ENCODE measurements at places on chromosomes 11 and 22.

GRCh38 chr22:19819911-19820879 is 34.5 kb downstream of the GNB1L start:
- no peak for DNase-seq

- no peak for DNase-seq
Observed at GRCh38 chr11:12122083-12122482, 11.7 kb downstream of the MICAL2 start.

DNA sequence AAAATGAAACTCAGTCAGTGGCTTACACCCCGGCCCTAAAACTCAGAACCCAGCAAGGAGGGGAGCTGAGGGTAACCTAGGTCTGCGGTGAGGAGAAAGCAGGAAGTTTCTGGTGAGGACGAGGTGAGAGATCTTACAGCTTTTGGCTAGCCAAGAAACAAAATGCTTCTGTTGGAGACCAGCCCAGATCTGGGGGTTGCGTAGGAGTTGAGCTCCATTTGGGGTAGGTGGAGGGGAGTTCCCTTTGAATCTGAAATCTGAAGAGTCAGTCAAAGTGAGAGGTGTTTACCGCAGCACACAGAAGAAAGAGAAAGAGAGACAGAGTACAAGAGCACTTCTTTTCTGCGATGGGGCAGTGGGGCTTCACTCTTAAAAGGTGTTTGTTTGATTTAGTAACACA is 29.6 kb downstream of the EHF start:
- DNase-seq = peak; percentile 36

GRCh38 chr11:3014057-3014938 is 22.2 kb upstream of the NAP1L4 start:
- no peak for DNase-seq

DNA sequence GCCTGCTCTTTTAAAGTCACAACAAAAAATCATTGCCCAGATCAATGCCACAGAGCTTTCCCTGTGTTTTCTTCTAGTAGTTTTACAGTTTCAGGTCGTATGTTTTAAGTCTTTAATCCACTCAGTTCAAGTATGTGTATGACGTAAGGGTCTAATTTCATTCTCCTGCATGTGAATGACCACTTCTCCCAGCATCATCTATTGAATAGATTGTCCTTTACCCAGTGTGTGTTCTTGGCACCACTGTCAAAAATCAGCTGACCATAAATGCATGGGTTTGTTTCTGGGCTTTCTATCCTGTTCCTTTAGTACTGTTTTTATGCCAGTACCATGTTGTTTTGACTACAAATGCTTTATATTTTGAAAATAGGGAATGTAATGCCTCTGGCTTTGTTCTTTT is 28.1 kb downstream of the INTS4 start:
- DNase-seq = no peak

DNA sequence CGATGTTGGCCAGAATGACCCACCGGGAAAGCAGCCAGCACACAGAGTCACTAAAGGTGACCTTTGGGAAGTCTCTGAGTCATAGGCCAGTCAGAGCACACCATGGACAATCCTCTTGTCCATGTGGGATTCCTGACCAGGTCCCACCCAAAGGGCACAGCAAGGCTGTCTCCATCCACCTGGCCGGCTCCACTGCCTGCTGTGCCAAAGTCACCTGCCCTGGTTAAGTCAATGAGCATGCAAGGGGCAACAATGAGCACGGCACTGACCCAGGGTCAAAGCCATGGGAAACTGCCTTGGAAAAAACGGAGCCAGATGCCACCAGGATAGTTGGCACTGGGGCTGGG is 49.8 kb downstream of the SHANK2 start:
- DNase-seq = no peak

GRCh38 chr11:24900514-24900913 is 403.7 kb downstream of the LUZP2 start:
- DNase-seq = no peak

DNA sequence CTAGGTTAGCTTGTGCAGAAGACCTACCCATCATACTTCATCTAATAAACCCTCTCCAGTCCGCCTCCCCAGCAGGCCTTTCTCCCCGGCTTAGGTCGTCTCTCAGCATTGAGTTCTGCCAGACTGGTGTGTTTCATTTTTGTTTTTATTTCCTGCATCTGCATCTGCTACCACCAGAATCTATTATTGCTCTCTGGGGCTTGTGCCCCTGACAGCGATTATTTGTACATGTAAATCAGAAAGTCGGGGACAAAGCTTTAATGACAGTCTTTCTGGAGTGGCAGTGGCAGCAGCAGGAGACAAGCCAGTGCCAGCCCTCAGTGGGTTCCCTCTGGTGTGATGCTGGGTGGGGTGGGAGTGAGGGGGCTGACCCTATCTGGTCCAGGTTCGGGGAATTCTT is 127.5 kb downstream of the PKNOX2 start:
- no peak for DNase-seq

DNA sequence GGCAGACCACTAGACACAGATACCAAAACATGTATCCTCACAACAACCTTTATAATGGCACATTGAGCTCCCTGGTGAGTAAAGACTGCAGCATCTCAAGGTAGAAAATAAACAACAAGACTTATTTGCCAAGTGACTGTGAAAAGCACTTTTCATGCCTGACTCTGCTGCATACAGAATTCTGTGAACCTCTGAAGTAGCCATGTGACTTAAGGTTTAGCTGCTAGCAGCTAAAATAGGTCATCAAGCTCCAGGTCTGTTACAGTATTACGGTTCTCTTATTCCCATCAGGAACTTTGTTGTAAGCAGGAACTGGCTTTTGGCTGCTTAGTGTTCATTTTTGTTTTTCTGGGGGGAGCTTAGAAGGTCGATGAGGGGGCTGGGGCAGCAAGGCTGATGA is 139.4 kb downstream of the PAX6 start:
- DNase-seq = no peak

DNA sequence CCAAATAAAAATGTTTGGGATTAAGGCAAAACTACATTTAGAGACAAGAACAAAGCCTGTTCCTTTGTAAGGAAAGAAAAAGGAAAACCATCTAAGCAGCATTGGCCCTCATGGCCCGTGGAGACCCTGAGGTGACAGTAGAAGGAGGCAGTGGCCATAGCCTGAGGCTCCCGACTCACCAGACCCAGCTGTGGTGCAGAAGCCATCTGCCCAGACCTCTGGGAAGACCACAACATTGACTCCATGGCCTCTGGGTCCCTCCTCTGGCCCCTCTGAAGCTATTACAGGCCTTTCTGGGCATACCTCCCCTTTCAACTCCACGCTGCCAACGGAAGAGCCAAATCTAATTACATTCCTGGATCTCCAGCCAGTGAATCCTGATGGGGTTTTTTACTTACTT is 6.4 kb downstream of the PRAME start:
- no peak for DNase-seq

- no peak for DNase-seq
Observed at GRCh38 chr11:14267861-14268635, 90.9 kb downstream of the RRAS2 start.

GRCh38 chr22:30390974-30391691 is 3.9 kb upstream of the RNF215 start:
- peak; percentile 65 for DNase-seq

- DNase-seq = no peak
Observed at GRCh38 chr11:5516599-5516998, at the start of gene UBQLNL. UBQLNL (minus strand) TSS chr11:5516699; CDS start chr11:5516441, 258 bp downstream.

DNA sequence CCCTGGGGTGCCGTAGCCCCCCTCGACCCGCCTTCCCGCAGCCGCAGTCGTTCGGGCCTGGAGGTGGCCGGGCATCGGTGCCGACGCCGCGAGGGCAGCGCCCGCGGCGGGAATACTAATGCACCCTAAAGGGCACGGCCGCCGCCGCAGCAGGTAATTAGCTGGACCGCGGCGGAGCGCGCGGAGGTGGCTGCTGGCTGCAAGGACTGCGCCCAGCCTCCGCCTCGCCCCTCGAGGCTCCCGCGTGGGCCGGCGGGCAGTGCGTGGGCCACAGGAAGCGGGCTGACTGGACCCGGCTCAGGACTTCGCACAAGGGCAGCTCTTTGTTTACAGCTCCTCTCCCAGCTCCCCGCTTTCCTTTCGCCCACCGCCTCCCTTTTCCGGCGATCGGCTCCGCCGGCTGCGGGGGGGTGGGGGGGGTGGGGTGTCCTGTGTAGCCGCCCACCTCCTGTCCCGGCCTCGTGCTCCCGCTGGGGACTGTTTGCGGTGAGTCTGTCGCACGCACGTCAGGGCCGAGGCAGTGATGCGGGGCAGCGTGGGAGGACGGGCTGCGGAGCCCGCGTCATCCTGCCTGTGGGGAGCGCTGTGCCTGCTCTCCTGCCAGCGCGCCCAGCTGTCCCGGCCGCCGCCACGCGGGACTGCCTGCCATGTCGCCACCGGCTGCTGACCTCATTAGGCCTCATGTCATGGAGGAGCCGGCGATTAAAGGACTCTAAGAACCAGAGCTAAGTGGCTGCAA is 53.2 kb downstream of the GRIK4 start:
- DNase-seq = no peak

DNA sequence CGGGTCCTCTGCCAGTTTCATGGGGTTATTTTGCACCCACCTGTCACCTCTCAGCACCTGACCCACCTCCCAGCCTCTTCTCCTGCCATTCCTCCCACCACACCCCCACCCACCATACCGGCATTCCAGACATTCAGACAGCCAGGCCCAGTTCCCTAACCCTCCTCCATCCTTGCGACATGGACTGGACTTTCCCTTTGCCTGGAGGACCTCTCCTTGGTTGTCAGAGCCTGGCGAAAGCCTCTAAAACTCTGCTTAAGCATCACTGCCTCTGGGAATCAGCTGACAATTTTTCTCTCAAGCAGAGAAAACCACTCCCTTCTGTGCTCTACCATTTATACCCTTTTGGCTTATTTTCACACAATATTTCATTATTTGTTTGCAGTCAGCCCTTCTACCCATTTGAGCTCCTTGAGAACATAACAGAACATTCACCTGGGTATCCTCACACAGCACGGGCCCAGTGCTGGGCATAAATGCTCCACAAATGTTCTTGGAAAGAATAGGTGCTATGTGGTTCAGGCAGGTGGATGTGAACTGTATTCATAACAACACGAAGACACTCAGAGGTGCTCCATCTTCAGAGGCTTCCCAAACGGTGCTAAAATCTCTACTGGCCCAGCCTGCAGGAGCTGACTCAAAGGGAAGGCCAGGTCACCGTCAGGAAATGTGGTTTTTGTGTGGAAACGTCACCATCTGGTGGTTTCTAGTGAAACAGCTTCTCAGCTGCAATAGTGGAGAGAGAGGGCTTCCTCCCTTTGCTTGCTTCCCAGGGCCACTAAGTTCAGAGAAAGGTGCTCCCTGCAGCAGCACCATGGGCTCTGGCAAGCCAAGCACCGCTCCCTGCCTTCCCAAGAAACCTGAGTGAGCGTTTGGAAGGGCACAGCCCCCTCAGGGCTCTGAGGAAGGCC is 10.4 kb downstream of the SPATA19 start:
- no peak for DNase-seq

DNA sequence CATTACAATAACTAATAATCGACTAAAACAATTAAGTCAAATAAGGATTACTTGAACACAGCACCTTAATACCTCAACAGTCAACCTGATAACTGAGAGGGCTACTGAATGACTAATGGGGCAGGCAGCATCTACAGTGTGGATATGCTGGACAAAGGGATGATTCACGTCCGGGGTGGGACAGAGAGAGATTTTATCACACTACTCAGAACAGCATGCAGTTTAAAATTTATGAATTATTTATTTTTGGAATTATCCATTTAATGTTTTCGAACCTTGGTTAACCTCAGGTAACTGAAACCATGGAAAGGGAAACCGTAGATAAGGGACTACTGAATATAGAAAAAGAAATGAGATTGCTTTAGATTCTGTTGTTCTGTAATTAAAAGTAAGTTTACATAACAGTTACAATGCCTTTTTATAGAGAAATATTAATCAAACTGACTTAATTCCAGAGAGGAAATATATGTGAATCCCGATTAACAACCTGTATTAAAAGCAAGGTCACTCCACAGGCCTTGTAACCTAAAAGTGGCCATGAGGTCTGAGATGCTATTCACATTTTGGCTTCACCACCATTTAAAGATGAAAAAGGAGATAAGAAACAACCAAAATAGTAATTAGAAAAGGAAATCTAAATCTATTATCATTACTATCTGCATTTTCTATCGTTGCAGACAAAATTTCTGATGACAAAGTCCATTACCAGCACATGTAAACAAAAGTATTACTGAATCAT is 119.0 kb upstream of the TP53AIP1 start:
- no peak for DNase-seq

DNA sequence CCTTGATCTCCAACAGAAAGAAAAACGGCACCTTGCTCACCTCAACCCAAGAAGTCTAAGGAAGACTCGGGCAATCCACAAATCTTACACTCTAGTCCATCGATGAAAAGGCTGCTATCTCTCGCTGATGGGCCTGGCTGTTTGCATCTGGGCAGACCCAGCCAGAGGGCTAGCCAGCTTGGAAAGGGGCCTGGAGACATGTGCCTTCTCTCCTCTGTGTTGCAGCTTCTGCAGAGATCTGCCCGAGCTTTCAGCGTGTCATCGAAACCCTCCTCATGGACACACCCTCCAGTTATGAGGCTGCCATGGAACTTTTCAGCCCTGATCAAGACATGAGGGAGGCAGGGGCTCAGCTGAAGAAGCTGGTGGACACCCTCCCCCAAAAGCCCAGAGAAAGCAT is 3.2 kb downstream of the SCGB1A1 start:
- DNase-seq = no peak

- DNase-seq = peak; percentile 78
Observed at GRCh38 chr11:64688534-64688982, 34.4 kb downstream of the NRXN2 start.

- no peak for DNase-seq
Observed at GRCh38 chr11:87722756-87723565, 452.3 kb downstream of the RAB38 start.

- no peak for DNase-seq
Observed at GRCh38 chr11:45798793-45799441, 6.0 kb upstream of the SLC35C1 start.

- DNase-seq = no peak
Observed at GRCh38 chr22:22655452-22656290, 11.3 kb downstream of the GGTLC2 start.

GRCh38 chr11:1732418-1733008 is 17.9 kb downstream of the IFITM10 start:
- DNase-seq = no peak

GRCh38 chr22:28023036-28023435 is 104.0 kb upstream of the PITPNB start:
- DNase-seq = no peak

GRCh38 chr22:46025973-46026898 is 49.3 kb upstream of the WNT7B start:
- no peak for DNase-seq

DNA sequence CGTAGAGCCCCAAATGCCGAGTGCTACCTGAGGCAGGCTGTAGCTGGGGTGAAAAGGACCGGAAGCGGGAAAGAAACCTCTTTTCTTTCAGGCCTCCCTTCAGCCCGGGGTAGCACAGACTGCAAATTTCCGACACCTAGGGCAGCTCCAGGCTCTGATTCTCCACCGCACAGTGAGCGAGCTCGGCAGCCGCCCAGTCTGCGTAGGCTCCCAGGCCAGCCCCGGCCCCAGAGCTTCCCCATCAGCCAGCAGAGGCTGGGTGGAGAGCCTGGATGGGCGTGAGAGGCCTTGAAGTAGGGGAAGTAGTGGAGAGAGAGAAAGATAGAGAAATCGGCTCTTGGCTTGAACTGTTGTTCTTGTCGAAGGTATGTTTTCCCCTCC is 9.3 kb upstream of the PAX6 start:
- no peak for DNase-seq

GRCh38 chr11:76672431-76673175 is 2.1 kb upstream of the LRRC32 start:
- DNase-seq = no peak

GRCh38 chr11:14969901-14970323 is 2.2 kb downstream of the CALCA start:
- peak; percentile 42 for DNase-seq

Measured in stimulated activated CD4-positive, alpha-beta T cell treated with anti-CD3 and anti-CD28 coated beads, TNF-alpha, amount 100 ng/mL, for 1 hour (primary cell).